NCI-H2227 treated with DMSO at 0.1 percent for 48 hours (cell line): ENCODE measurements at places on chromosomes 12 and 14.

DNA sequence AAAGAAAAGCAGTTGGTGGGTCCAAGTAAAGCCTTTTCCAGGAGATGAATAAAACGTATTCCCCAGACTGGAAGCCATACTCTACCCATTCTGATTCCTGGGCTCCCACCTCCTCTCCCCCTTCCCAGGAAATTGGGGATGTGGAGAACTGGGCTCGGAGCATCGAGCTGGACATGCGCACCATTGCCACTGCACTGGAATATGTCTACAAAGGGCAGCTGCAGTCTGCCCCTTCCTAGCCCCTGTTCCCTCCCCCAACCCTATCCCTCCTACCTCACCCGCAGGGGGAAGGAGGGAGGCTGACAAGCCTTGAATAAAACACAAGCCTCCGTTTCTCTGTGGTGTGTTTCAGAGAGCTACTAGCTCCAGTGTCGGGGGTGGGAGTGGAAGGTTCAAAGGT, 822 bp upstream of the RDH5 start:
- no peak for DNase-seq

DNA sequence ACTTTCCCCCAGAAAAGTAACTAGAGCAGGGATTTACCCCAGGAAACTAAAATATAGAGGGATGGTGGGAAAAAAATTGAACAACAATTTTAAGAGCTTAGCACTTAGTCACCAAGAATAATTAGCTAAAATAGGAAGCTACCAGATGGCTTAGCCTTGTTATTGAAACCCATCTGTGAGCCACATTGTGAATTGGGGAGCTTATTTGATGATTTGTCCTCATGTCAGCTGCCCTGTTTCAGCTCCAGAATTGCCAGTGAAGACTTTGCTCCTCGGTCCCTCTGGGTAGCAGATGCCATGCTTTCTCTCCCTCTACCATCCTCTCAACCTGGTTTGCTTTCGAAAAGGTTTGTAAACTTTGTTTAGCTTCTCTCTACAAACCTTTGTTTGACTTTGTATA, 67.7 kb upstream of the PTHLH start:
- no peak for DNase-seq

DNA sequence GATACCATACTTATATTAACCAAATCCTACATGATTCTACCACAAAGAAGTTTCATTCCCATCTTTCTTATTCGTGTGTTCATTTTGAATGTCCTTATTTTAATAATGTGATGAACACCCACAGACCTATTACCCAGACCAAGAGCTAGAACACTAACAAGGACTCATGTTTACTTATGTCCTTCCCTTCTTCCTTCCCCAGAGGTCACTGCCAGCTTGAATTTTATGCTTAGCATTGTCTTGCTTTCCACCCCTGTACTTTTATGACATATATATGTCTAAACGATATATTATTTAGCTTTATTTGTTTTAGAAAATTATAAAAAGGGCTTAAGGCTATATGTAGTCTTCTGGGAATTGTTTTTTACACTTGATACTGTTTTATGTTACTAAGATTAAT, 238.6 kb downstream of the LRIG3 start:
- no peak for DNase-seq

GRCh38 chr12:94812345-94812744, 162.0 kb upstream of the TMCC3 start:
- DNase-seq: no peak

GRCh38 chr12:51217133-51217967, 512 bp downstream of the POU6F1 start:
- DNase-seq: no peak

- no peak for DNase-seq
Observed at GRCh38 chr12:76010732-76011458, 20.7 kb downstream of the PHLDA1 start.

DNA sequence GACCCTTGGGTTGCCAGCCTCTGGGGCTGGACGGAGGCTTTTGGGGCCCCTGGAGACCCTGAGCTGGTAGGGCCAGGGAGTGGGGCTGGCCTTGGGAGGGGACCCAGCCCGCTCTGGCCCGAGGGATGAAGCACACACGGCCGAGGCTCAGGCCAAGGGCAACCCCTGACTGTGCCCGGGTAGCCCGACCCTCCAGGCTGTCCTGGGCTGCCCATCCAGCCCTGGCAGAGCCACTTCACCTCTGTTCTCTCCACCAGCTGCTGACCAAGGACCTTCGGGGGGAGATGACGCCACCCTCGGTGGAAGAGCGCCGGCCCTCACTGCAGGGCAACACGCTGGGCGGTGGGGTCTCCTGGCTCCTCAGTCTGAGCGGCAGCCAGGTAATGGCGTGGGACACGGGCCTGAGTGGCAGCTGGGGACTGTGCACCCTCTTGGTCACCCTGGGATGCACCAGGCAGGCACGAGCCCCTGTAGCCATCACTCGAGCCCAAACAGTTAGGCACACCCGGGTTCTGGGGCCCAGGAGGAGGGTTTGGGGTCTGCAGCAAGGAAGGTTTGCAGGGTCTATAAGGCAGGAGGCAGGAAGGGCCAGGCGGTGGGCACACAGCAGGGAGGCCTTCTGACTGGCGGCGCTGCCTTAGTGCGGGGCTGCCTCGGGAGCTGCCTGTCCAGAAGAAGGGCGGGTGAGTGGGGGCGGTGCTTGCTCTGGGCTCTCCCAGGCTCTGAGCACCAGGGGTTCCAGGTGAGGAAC, 19.7 kb downstream of the ASPG start:
- no peak for DNase-seq

- no peak for DNase-seq
Observed at GRCh38 chr12:52795694-52796428, at the start of gene KRT3. Gene KRT3 (minus strand): TSS chr12:52796117. CDS start chr12:52796042, 75 bp downstream.

DNA sequence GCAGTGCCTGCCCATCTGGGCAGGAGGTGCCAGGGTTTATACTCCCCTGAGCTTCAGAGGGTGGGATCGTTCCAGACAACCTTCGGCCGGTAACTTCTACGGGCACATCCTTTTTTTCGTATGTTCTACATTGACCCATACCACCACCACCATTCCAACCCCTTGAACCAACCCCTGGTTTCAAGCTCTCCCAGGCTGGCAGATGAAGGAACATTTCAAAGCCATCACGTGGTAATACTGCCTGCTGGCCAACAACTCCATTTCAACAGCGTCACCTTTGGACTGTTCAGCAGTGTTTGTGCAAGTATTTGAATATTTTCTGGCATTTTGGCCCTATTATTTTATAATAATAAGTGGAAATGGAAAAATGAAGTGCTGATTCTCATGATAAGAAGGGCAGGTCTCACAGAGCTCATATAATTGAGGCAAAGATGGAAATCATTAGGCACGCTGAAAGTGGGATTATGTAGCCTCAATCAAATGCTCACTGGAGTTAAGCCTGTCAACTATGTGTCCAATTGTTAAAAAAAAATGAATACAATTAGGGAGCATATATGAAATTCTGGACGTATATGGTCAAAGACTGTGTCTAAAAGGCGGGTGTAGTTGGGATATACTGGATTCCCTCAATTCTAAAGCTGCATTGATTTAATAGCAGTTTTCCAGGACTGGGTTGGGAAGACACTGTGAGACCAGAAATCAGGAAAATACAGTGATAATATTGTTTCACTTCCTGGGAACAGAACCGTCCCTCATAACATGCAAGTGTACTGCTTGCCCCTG, 162.1 kb downstream of the ZFP36L1 start:
- no peak for DNase-seq

GRCh38 chr12:62800707-62801400, 134.1 kb downstream of the PPM1H start:
- DNase-seq: no peak

- DNase-seq: no peak
Observed at GRCh38 chr12:20625531-20625930, 69.6 kb upstream of the SLCO1C1 start.

DNA sequence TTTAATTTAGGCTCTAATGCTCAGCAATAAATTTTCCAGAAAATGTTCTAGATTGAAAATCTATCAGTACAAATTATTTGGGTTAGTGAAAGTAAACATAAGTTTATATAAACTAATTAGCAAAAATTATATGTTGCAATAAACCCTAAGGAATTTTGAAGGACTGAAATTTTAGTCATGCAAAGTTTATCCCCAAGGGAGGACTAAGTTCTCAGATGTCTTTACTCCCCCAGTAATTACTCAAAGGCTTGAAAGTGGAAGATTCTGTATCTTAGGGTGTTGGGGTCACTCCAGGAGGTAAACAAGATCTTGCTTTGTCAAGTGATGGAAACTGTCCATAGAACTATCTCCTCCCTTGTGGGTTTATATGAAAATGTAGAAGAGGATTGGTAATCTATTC, 183.7 kb downstream of the AKAP6 start:
- DNase-seq: no peak

DNA sequence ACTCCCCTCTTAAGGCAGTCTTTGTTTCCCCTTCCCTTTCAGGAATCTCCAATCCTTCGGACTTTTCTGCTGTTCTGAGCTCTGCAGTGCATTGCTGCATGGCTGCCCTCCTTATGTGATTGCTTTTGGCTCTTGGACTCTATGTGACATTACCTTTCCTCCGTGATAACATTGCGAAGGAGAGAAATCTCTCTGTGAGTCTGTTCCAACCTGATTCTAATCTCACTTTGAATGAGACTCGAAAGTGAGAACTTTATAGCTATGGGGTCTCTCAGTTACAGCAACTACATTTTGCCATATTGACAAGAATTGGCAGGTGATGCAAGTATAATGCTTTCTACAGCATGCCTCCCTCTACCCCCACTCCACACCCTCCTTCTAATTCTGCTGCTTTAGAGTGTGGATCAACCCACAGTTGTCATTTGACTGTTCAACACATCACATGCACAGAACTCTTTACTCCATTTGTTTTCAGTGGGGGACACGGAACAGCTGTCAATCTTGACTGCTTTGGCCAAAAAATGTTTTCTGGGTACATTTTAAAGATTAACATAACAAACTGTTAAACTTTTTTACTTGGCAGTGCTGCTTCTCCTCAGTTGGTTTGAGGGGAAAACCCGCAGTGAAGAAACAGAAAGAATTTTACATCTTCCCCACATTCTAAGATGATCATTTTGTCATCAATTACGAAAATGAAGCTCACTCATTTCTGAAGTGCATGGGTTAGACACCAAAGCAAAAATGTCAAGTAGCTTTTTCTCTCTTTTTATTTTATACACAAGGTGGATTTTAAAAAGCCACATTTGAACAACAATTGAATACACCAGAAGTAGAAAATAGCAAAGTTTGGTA, 125.5 kb upstream of the RMST start:
- no peak for DNase-seq

- no peak for DNase-seq
Observed at GRCh38 chr12:66239295-66239694, 50.3 kb downstream of the IRAK3 start.

DNA sequence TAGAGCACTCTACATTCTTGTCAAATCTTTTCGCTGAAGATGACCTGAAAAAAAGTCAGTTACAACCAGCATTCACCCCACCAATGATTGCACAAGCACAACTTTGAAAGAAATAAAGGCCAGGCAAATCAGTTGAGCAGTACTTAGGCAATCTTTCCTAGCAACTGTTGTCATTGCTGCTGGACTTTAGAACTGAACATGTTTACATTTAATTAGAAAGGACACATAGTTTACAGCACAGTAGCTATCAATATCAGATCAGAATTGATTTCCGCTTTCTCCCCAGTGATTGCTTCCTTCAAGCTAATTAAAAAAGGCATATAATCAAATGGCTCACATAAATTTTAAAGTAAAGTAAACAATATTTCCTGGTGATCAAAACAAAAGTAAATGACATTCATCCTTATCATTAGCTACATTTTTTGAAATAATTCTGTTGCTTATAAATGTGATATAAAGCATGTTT, 128.4 kb downstream of the FOXA1 start:
- no peak for DNase-seq

DNA sequence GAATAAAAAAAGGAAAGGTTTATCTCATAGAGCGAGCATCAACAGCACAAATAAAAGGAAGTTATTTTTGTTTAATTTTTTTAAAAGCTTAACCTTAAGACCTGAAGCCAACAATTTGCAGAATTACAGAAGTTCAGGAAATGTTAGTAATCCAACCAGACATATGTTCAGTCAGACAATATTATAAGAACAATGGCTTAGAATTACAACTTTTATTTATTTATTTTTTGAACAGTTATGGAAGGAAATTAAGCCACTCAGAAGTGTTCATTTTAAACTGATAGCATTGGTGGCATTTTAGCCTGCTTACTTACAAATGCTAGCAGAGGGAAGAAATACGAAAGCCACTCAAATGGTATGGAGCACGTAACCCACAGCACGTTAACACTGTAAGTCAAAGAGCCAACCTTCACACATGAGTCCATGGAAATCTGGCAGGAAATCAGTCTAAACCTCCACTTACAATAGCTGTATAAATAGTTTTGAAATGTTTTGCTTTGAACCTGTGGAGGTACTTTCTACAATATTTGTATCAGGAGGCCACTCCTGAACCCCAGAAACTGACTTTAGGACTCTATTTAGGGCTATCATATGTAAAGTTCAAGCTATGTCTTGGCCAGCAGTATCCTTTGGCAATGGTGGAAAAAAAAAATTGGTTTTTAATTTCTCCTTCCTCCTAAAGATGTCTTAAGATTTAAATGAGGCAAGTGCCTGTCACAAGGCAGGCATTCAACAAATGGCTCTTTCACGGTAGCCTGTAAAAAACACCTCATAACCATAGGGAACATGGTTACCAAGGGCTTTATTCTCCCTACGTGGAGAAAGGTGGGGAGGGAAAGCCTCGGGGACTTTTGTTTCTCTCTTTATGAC, 102.3 kb downstream of the ITPR2 start:
- no peak for DNase-seq

DNA sequence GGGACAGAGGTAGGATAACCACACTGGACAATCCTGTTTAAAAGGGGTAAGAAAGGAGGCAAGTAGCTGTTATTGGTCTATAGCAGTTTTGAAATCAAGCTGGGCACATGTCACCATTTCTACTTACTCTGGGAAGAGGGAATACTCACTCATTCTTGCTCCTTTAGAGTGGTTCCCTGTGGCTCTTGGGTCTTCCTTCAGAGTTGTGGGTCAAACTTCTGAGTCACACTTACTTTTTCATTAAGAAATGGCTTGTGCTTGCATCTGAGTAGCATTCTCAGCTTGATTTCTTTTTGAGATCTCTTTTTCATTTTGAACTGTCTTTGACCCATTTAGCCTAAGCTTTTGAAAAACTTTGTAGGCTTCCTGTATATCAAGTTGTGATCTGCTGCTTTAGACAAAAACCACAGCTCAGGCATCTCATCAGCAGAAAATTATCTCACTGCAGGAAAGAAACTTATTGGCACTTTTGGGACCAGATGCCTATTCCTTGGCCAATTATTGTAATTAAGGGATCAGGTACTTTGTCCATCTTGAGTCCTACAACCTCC, 122.2 kb downstream of the AEBP2 start:
- DNase-seq: no peak

DNA sequence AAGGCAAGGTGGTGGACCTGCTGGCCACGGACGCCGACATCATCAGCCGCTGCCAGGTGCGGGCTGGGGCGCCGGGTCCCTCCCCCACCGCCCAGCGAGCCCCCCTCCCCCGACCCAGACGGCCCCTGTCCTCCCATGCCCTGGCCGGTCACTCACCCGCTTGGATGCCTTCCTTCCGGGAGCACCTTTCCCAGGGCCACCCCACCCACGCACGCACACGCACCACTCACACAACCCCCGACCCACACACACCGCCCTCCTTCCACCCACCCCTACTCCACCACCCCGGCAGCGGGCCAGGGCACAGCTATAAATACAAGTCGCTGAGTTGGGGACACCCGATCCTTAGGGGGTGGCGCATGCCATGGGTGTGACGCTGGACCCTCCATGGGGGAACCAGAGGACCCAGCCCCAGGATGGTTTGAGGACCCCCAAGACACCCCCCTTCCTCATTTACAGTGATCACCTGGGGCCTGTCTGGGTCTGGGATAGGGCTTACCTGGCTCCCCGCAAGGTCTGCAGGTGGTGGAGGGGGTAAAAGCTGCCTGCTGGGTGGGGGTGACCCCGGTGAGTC, 465 bp downstream of the ADSS1 start:
- no peak for DNase-seq
